ENCODE measurements at places on chromosomes 12 and 14.

- DNase-seq = no peak
Measured at GRCh38 chr12:46948936-46949545, 123.2 kb upstream of the SLC38A4 start.

GRCh38 chr14:52609445-52610044 lies 56.9 kb downstream of the GPR137C start:
- no peak for DNase-seq

DNA sequence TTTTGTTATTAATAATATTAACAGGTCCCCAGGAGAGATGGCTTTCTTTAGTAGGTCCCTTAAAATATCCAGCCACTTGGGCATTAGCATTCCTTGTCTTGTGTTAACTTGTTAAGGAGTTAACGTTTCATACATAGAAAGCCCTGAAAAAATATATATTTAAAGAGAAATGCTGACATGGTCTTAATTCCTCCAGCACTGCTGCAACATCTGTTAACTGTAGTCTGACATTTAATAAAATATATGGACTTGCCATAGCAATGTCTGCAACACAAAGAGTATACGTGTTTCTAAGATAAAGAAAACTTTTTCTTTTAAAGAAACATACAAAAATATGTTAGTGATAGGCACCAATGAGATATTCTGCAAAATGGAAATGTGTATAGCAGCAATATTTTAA lies 10.0 kb downstream of the SLC38A4 start:
- DNase-seq = no peak

GRCh38 chr12:102956738-102957327 lies 641 bp upstream of the ASCL1 start:
- DNase-seq = no peak

DNA sequence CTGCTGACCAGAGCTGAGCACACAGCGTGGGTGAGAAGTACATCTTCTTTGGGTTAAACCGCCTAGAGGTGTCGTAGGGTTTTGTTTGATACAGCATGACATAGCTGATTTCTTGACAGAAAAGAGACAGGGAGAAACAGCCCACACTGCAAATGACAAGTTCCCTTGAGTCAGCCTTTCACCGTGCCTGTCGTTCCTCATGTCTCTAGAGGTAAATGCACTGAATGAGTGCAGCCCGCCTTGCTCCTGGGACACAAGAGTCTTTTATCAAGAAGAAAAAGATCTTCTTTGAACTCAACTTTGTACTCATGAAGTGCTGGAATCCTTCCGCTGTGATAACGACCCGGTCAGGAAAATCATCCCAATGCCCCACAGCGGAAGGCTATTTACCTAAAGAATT lies 77.6 kb downstream of the TMEM132D start:
- DNase-seq = no peak

GRCh38 chr12:55469291-55469690 lies 647 bp downstream of the OR6C70 start:
- DNase-seq = no peak

- no peak for DNase-seq
Measured at GRCh38 chr14:47778631-47779030, 103.2 kb upstream of the MDGA2 start.

GRCh38 chr14:31487886-31488285 lies at the start of gene GPR33:
TSS of gene GPR33 (minus strand) at chr14:31488039. CDS start at chr14:31483965, 4,074 bp downstream.
- no peak for DNase-seq

GRCh38 chr14:45716572-45716971 lies 463.6 kb upstream of the MIS18BP1 start:
- no peak for DNase-seq

GRCh38 chr14:103521438-103521950 lies 1.1 kb downstream of the CKB start:
- no peak for DNase-seq

- DNase-seq = no peak
Measured at GRCh38 chr12:52126605-52127578, 47.4 kb downstream of the SMIM41 start.

DNA sequence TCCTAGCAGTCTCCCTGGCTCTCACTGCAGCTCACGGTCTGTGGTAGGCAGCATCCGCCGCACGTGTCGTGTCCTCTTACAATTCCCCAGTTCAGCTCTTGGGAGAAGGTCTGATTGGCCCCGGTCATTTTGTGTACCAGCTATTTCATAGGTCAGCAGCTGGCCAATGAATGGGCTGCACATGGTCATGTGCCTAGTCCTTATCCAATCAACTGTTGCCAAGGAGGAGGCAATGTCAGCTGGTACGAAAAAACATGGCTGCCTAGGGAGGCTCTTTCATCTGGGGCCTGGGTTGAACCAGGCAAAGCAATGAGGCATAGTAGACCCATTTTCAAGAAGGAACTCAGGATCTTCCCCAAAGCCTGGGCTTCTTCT lies 46.1 kb downstream of the RNFT2 start:
- DNase-seq = no peak

DNA sequence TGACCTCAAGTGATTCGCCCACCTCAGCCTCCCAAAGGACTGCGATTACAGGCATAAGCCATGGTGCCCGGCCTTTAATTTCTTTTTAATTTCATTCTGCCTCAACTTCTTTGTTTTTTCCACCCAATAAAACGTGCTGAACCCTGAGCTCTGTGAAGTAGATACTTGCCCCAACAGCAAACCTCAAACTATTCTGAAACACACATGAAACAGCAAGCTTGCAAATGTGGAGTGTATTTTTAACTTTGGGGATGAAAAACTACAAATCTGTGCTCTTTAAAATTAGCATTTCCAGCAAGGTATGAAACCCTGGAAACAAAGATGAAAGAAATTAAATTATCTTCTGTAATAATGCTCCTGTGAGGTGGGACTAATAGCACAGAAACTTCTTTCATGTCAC lies 246.6 kb downstream of the ANO6 start:
- DNase-seq = no peak
